ENCODE measurements at places on chromosomes 1 and 21.

DNA sequence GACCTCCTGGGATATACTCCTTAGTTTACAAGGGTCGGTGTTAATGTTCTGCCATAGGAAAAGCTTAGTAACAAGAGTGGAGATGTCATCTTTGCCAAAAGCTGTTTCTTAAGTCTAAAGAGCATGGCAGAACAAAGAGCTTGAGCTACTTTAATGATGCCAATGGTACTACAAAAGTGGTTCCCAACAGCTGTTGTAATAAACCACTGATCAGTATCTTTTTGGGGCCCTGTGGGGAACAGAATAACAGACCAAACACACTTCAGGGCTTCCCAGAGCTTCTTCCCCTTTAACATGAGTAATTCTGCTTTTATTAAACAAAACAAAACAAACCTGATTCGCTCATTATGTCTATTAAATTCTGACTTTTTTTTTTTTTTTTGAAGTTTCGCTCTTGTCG lies 116.3 kb downstream of the NCAM2 start:
- DNase-seq: no peak

- DNase-seq: peak; percentile 60
Observed at GRCh38 chr1:209585672-209586071, 2.2 kb downstream of the CAMK1G start.

GRCh38 chr1:31297277-31298247 lies 730 bp downstream of the ZCCHC17 start:
- DNase-seq: no peak

DNA sequence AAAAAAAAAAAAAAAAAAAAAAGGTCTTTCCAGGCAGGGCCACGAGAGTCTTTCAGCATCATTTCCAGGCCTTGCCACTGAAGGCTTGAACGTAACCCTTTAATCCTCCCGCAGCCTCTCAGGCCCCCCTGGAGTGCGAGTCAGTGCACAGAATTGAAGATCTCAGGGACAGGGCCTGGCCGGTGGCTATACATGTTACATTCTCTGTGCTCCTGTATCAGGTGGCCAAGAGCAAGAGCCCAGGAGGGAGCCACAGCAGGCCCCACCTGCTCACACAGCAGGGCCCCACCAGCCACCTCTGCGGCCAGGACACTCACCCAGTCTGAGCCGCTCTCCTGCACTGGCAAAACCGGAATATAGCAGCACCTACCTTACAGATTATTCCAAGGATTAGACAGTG lies 34.1 kb upstream of the SLC25A33 start:
- no peak for DNase-seq

- no peak for DNase-seq
Observed at GRCh38 chr1:221612047-221612777, 129.7 kb downstream of the DUSP10 start.

DNA sequence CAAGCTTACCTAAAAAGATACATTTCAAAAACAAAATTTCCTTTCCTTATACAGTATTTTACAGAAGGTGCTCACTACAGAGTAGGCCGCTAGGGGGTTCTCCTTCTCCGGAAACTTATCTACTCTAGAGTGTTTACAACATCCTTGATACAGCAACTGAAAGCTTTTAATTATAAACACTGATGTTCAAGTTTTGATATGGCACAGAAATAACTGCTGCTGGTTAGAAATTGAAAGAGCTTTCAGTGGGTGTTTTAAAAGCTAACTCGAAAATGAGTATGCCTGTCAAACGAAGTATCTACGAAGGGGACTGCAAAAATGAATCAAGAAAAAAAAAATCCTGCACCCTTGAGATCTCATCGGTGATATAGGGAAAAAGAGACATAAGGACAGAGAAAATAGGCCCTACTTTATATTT lies 1.0 kb downstream of the YOD1 start:
- DNase-seq: no peak

- DNase-seq: no peak
Observed at GRCh38 chr1:28815533-28816185, 3.7 kb downstream of the OPRD1 start.

DNA sequence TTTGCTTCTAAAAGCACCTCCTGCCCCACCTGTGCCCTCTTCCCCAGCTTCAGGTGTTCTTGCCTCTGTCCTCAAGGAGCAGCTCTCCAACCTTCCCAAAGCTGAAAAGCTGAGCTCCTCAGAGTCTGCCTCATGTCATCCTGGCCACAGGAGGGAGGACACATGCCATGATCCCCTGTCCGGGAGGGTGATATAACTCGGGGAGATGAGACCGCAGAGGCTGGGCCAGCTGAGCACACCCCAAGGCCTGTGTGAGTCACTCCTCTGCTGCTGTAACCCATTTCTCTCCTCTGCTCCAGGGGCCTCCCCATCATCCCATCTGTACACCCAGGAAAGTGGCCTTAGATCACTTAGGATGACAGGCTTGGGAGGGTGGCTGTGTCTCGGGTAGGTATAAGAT lies 49.8 kb downstream of the EPHB2 start:
- DNase-seq: no peak

GRCh38 chr1:200693327-200693726 lies 23.6 kb upstream of the DDX59 start:
- no peak for DNase-seq

- DNase-seq: no peak
Observed at GRCh38 chr1:30336550-30337323, 386.6 kb downstream of the MATN1 start.

- DNase-seq: no peak
Observed at GRCh38 chr1:182003025-182003725, 58.3 kb downstream of the ZNF648 start.

DNA sequence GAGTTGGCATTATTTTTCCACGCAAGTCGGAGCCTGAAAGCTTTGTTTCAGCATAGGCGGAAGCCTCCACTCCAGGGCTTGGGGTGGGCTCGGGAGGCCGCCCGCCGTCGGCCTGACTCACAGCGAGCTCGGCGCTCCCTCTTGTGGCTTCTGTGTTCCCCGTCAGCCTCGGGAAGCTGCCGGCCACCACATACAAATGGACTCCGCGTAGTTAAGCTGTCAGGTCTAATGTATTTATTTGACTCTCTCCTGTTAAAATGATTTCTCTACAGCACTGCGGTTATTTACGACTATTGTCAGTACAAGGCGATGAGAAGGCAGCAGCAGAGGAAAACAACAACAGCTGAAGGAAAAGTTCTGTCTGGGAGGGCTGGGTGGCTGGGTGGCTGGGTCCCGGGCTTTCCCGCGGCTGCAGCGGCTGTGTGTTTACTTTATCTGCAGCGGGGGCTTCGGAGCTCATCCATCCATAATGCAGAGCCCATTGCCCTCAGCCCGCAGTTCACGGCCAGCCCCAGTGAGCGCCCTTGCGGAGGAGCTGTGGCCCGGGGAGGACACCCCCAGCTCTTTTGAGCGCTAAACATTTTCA lies 375.7 kb upstream of the CAMK1G start:
- peak; percentile 17 for DNase-seq

DNA sequence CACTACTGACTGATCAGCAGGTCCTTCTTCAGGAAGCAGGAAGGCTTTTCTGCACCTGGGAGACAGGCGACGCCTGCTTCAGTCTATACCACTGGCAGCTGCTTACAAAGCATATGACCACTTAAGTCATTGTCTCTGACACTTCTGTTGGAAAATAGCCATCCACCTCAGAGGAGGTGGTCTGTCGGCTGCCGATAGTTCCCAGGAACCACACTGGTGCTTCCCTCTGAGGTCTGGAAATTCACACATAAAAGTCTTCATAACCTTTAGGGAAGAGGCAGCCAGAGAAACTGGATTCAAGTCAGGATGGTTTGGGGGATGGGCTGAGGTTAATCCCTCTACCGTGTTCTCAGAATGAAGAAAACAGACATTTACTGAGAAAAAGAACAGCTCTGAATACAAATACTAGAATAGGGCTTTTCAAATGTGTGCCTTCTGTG lies 15.6 kb upstream of the SRP9 start:
- DNase-seq: no peak

DNA sequence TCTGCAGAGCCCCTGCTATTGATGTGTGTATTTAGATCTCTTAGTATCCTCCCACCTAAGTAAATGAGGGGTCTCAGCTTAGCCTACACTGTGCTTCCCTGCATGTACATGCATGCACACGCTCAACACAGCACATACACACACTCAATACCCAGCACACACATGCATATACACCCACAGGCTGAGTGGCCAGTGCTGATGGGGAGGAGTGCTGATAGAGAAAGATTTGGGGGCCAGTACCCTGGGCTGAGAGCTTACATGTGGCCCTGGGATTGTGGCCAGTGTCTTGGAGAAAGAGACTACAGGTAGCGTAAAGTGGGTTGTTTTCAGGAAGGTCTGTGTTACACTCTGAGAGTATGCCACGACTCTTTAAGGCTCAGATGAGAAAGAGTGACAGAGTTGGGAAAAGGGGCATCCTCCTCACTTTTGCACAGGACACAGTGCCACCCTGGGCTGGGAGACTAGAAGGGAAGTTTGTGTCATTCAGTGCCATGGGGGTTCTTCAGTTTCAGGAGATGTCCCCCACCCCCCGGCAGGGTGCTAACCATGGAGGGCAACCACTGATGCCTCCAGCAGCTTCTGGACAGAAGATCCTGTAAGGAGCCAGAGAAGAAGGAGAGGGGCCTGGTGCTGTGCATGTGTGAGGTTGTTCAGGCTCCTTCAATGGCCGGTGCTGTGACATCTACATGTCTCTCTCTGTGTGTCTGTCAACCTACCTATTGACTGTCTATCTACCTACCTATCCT lies 166.8 kb downstream of the RHOU start:
- no peak for DNase-seq

GRCh38 chr1:84089465-84089864 lies 54.6 kb upstream of the PRKACB start:
- no peak for DNase-seq

DNA sequence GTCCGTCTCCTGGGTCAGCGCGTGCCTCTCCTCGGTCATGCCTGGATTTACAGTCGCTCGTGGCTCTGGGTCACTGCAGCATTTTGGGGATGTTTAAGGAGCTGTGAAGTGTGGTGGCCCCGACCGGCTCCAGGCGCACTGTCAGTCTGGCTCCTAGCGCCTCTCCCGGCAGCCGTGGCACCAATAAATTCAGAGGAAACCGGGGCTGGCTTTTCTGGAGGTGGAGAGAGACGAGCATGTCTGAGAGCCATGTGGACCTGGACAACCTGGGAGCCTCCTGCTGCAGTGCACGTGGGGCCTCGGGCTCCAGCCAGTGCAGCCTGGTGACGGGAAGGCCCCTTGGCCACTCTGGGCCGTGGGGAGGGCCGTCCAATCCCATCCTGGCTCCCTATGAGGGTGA lies 17.1 kb downstream of the PLCH2 start:
- no peak for DNase-seq

DNA sequence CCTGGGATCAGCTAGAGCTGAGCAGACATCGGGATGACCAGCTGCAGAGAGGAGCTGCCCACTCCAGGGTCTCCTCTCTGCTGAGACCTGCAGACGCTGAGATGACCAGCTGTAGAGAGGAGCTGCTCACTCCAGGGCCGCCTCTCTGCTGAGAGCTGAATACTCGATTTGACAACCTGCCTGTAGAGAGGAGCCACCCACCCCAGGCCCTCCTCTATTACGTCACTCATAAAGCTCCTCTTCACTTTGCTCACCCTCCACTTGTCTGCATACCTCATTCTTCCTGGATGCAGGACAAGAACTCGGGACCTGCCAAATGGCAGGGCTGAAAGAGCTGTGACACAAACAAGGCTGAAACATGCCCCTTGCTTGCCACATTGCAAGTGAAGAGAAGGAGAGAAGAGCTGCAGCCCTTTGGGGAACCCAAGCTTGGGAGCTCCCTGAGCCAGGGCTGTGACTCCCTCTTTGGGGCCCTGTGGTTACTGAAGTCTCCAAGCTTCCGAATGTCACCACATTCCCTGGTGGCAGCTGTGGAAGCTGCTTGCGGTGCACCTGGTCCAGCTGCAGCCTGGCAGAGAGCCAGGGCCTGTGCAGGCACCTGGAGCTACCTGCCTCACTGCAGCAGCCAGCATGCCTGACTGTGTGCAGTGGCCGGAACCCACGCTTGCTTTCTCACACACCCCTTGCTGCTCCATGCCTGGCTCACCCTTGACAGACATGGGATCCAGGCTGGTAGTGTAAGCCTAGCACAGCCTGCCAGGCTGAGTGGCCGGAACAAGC lies 59.6 kb downstream of the CC2D1B start:
- DNase-seq: no peak

- no peak for DNase-seq
Observed at GRCh38 chr1:39688706-39689105, 2.5 kb downstream of the HPCAL4 start.

DNA sequence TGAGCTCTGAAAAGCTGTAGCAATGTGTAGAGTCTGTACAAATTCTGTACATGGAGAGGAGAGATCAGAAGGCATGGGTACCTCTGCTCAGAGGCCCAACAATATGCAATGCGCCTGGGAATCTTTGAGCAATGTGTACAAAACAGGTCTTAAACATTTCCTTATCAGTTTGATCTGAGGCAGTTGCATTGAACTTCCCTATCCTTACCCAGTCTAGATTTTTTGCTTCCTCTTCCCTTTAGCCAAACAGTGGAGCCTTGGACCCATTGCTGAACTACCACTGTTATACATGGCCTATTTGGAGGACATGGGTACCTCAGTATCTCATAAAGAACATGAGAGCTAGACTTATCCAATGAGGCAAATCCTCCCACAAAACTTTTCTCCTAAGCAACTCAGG lies 12.6 kb upstream of the MNDA start:
- no peak for DNase-seq

- no peak for DNase-seq
Observed at GRCh38 chr1:66327588-66327987, 206.4 kb upstream of the SGIP1 start.

- DNase-seq: no peak
Observed at GRCh38 chr1:99490031-99490430, 155.9 kb upstream of the PALMD start.

GRCh38 chr1:95115708-95116137 lies 1.4 kb upstream of the TLCD4 start:
- DNase-seq: no peak
